ENCODE measurements at places on chromosomes 7 and 10.
A peak's percentile ranks its signal among the peaks of the same experiment; 100 is the strongest.

- DNase-seq, result no peak
These were observed 508 bp upstream of the KIF20B start for GRCh38 chr10:89700923-89701241.

- DNase-seq, result no peak
These were observed 246.0 kb downstream of the ELFN1 start for GRCh38 chr7:1915956-1916600.

GRCh38 chr10:78296785-78297184 is 263.1 kb downstream of the RPS24 start:
- DNase-seq, result no peak

DNA sequence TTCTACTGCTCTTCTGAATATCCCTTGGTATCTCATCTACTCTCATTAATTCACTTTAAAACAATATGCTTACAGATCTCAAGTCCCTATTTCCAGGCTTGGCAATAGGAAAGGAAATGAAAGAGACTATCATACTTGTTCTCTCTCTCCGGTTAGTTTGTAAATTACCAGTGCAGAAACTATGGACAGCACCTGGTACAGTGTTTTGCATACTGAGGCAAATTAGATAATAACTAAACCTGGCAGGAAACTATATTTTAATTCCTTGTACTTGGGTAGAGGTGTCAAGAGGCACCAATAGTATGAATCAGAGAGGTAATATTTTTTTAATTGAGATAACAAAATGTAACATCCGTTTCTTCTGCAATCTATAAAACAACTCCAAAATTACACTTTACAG is 97.7 kb upstream of the TMEM196 start:
- DNase-seq, result no peak

- DNase-seq, result peak; percentile 48
These were observed 87.9 kb upstream of the GTF2I start for GRCh38 chr7:74569501-74570075.

GRCh38 chr10:89337484-89337883 is 9.7 kb downstream of the IFIT3 start:
- DNase-seq, result peak; percentile 66

- no peak for DNase-seq
These were observed 105.8 kb upstream of the ANK3 start for GRCh38 chr10:60495338-60496055.

GRCh38 chr7:50655020-50655419 is 89.8 kb upstream of the DDC start:
- DNase-seq, result no peak

DNA sequence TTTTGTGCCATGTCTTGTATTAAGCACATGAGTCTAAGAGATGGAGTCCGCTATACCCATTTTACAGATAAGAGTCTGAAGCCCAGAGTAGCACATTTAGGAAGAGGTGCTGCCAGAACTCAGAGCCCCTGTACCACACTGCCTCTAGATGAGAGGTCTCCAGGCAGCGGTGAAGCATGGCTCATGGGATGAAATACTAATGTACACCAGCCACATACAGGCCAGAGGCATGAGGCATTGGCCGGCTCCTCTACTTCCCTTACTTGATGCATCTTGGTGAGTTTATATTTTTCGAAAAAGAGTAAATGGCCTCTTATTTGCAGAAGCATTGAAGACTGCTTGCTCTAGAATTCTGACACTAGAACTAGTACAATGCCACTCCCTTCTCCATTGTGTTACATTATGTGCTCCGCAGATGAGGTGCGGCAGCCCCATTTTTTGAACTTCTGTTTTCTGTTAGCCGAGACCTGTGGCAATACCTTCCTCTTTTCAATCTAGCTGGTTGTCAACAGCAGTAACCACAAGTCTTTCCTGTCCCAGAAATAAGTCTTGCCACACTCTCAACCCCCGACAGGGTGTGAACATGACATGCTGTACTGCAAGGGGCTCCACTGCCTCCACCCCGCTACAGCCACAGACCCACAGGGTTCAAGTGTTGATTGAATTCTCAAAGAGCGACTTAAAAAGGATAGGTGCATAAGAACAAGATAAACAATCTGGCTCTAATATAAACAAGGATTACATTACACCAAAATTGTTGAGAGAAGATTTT is 145.3 kb downstream of the CELF2 start:
- peak; percentile 95 for DNase-seq

DNA sequence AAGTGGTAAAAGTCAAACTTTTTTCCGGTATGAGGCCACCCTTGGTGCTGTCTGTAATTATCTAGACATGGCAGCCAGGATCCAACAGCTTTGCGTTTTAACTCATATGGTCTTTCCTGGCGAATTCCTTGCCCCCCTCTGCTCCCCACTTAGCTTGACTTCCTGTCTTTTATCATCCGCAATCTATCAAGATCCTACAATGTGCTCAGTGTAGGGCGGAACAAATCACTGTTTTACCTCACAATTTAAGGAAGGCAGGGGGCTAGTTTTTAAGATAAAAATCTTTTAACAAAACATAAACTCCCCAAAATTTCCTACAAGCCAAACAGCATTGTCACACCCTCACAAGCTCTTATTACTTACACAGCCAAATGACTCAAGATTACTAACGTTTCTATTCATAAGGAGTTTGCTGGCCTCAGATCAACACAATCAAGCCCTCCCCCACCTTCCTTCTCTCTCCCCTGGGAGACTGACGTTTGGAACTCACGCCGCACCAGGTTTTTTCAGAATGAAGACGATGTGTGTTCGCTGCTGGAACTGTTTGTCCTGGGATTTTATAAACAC is 1.3 kb upstream of the CDK14 start:
- no peak for DNase-seq

DNA sequence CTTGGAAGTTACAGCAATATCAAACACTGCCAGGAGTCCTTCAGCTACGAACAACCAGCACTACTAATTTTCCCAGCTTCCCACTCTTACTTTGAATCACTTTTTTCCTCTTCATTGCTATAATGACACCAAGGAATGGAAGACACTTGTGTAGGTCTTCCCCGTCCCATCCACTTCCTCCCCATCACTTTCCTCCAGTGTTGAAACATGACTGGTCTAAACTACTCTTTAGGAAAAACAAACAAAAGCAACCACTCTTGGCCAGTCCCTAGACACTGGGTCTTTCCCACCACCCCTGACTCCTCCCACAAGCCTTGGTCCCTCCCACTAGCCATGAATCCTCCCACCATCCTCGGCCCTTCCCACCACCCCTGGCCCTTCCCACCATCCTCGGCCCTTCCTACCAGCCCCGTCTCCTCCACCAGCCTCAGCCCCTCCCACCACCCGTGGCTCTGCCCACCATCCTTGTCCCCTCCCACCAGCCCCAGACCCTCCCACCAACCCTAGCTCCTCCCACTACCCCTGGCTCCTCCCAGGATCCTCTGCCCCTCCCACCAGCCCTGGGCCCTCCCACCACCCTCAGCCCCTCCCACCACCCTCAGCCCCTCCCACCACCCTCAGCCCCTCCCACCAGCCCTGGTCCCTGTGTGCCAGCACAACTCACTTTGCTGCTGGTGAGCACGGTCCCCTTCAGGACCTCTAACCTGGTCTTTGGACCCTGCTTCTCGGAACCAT is 68.5 kb downstream of the CXCL12 start:
- DNase-seq, result peak; percentile 30

DNA sequence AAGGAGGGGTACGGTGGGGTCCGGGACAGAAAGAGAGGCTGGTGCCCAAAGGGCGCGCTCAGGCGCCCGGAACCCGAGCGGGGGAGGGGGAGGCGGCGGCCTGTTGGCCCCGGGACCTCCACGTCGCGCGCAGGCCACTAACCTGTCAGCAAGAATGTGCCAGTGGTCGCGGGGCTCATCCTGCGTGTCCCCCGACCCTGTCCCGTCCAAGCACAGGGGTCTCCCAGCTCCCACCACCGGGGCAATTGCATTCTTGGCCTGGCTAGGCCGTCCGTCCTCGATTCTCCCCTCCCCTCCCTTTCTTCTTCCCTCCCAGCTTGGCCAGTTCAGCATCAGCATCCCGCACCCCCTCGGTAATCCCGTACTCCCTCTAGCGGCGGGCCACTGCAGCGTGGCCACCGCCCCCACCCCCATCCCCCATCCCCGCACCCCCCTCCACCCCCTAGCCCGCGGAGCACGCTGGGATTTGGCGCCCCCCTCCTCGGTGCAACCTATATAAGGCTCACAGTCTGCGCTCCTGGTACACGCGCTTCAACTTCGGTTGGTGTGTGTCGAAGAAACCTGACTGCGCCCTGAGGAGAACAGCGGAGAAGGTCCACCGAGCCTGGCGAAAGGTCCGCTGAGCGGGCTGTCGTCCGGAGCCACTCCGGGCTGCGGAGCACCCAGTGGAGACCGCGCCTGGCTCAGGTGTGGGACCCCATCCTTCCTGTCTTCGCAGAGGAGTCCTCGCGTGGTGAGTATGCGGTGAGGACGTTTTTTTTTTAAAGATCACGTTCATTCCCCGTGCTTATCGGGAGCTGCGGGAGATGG is at the start of gene SGCE:
TSS of gene SGCE (minus strand) at position 286 of the 810 bp plus-strand sequence. CDS start at position 251, 35 bp downstream.
- DNase-seq, result peak; percentile 47

GRCh38 chr10:125172694-125173093 is 12.3 kb upstream of the CTBP2 start:
- no peak for DNase-seq

GRCh38 chr10:59284118-59284975 is 78.0 kb downstream of the FAM13C start:
- no peak for DNase-seq

GRCh38 chr7:100132697-100133151 is 6.0 kb downstream of the MBLAC1 start:
- DNase-seq, result peak; percentile 71

DNA sequence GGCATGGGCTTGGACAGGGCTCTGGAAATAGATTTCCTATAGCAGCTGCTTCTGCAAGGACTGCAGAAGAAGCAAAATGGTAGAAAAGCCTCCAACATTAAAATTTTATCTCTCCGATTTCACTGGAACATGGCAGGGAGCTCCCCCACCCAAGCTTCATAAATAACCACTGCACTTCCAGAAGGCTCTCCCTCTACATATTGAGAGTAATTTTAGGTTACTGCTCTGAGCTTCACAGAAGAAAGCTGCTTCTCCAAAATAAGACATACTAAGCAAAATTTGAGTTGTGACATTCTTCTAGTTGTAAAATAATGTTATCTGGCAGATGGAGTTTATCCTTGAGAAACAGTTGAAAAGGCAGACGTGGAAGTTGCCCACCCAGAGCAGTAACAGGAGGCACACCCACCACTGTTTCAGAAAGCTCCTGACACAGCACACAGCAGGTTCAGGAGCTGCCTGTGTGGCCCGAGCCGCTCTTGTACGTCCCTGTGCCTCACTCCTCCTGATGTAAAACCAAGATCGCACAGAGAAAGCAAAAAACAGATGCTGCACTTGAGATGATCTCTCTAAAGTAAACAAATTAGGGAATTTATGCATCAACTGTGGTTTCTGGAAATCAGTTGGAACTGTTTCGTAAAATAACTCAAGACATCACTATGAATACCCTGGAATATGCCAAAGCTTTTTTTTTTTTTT is 621.0 kb downstream of the PARD3 start:
- DNase-seq, result no peak

DNA sequence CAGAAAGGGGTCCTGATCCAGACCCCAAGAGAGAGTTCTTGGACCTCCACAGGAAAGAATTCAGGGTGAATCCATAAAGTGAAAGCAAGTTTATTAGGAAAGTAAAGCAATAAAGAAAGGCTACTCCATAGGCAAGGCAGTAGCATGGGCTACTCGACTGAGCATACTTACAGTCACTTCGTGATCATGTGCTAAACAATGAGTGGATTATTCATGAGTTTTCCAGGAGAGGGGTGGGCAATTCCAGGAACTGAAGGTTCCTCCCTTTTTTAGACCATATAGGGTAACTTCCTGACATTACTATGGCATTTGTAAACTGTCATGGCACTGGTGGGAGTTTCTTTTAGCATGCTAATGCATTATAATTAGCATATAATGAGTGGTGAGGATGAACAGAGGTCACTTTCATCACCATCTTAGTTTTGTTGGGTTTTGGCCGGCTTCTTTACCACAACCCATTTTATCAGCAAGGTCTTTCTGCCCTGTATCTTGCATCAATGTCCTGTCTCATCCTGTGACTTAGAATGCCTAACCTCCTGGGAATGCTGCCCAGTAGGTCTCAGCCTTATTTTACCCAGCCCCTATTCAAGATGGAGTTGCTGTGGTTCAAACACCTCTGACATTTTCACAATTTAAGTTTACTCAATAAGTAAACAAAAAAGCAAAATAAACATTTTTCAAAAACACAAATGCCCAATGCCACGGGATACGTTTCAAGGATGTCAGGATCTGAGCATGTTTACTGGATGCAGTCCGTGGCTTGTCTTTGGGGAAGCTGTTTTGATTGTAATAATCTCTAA is 37.0 kb downstream of the ALOX5 start:
- DNase-seq, result no peak

- DNase-seq, result no peak
These were observed 152.8 kb upstream of the FEZF1 start for GRCh38 chr7:122457325-122457724.

DNA sequence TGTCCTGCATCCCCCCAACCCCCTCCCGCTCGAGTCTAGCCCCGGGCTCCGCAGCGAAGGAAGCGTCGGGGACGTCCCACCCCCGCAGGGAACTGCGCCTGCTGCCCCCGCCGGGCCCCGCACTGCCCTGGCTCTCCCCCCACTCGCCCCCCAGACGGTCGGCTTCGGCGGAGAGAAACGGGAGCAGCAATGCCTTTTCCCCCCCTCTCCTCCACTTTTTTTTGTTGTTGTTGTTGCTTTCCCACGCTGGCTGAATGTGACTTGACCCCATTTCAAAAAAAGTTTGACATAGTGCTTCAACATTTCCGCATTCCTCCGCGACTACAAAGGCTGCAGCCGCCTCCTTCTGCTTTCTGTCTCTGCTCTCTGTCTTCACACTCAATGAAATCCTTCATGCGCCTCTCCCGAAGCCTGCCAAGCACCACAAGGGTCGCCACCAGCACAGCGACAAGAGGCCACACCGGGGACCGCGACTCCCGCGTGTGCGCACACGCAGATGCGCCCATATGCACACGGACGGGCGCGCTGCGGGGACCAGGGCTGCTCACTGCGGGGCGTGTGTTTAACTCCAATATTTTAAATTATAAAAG is 1.0 kb downstream of the CDK6 start:
- peak; percentile 55 for DNase-seq

DNA sequence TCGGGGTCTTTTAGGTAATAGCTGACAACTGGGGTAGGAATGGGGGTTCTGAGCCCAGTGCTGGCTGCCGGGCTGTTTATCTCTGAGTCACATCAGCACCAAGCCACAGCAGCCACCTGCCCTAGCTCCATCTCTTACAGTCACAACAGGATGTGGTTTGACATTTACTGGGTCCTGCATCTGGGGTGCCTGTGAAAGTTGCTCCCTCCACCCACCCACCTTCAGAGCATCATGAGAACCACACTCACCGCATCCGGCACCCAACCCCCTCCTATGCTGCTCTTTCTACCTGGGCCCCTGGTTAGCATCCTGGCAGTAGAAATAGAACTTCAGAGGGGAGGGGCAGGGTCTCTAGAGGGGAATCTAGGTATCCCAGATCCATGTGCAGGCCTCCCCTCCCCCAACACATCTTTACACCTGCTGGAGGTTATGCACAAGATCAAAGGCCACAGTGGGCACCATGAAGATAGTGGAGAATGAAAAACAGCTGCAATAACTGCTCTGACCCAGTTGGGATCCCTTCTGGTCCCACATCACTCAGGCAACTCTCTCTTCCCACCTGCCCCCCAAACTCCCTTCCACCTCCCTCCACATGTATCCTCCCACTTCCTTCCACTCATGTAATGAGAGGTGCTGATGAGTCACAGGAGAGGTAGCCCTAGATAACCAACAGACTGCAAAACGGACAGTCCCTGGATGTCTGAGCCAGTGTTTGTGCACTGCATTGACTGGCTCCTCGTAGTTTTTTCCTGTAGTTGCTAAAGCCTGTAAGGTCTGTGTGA is 38.2 kb downstream of the PRSS2 start:
- peak; percentile 98 for DNase-seq

GRCh38 chr10:86878983-86879713 is 78.3 kb downstream of the MMRN2 start:
- no peak for DNase-seq

- DNase-seq, result no peak
These were observed 61.3 kb upstream of the DNAAF5 start for GRCh38 chr7:664997-665735.
